ENCODE measurements at places on chromosomes 5 and 9.

GRCh38 chr9:136729144-136729543, 13.6 kb downstream of the LCN10 start:
- DNase-seq, result peak; percentile 51

- peak; percentile 69 for DNase-seq
Observed at GRCh38 chr9:126965541-126966428, 51.2 kb downstream of the RALGPS1 start.

DNA sequence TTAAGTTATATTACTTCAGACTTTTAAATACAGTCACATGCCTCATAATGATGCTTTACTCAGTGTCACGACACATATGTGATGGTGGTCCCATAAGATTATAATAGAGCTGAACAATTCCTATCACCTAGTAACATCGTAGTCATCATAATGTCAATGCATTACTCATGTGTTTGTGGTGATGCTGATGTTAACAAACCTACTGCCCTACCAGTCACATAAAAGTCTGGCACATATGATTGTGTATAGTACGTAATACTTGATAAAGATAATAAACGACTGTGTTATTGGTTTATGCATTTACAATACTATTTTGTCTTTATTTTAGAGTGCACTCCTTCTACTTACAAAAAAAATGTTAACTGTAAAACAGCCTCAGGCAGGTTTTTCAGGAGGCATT, 103.7 kb downstream of the PAM start:
- no peak for DNase-seq

- DNase-seq, result no peak
Observed at GRCh38 chr9:1757186-1757585, 258.0 kb upstream of the SMARCA2 start.

DNA sequence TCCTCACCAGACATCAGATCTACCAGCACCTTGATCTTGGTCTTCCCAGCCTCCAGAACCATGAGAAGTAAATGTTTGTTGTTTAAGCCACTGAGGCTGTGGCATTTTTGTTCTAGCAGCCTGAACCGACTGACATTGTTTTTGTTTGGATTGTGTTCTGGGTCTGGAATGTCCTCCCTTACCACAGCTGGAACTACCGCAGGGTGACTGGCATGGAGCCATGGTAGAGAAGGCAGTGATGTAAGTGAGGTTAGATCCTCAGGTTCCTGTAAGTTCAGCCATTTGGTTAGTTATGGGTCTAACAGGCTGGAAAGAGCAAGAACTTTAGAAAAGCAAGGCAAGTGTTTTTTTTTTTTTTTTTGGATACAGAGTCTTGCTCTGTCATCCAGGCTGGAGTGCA, 209.3 kb downstream of the DAB2IP start:
- DNase-seq, result no peak
